ENCODE measurements at places on chromosomes 6 and 20. TPM values are rescaled to one million over a fixed set of nuclear protein-coding genes. Genes with fewer than 3 reads are reported as not detected.

Gene PLCB4
- 3.8 TPM for polyA plus RNA-seq

Gene WFDC2
- 13.6 TPM for polyA plus RNA-seq

Gene BTN1A1
- polyA plus RNA-seq, result not detected

Gene WFDC10B
- polyA plus RNA-seq, result not detected

Gene DEFB132
- polyA plus RNA-seq, result not detected

DNA sequence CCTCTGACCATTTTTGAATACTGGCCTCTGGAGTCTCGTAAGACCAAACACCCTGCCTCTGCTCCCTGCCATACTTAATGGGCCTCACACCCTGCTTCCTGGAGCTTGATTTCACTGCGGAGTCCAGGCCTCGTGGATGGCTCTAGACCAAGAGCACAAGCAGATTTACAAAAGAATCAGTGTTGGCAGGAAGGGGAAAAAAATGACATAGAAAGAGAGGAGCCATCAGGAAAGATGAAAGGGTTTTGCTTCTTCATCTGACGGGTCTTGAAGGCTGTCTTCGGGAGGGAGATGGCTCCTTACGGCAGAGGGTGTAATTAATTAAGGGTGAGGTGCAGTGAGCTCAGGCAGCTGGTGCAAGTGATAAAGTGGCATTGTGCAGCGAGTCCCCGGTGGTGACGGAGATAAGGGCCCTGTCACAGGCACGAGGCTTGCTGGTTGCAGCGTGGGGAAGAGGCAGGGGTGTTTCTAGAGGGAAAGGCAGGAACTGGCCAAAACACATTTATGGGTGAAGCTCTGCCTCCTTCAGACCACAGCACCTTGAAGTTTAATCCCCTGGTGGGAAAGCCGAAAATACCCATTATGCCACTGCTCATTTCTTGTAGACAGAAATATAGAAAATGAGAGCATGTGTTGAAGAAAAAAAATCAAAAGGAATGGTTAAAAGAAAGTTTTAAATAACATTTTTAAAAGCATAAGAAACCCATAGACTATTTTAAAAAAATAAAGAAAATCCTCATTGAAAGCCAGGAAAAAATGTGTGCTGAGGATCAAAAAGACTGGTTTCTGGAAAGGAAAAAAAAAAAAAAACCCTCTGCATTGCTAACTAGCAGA is 128.6 kb upstream of the LRFN2 start:
- no peak for DNase-seq

DNA sequence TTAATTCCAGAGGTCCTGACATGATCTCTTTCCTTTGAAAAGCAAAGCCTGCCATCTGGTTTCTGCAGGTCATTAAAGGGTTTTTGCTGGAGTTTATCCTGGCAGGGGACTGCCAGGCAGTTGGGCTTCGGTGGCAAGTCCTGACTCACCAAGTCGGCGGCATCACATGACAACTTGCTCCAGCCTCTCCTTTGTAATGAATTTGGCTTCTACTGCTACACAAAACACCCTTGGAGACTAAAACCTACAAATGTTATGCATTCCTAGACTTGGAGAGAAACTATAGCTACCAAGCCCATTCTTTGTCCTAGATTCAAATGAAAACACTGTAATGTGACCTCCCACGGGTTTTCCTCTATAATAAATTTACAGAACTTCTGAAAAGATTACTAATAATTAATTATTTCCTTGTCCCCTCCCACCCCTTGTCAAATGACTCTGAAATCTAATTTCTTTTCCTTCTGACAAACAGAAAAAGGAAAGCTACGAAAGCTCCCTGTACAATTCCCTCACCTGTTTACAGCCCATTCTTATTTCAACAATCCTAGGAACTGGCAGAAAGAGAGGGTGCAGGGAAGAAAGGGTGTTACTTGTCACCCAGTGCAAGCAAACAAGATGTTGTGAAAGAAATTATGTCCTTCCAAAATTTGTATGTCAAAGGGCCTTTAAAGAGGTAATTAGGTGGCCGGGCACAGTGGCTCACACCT is 62.9 kb downstream of the QRSL1 start:
- peak; percentile 70 for DNase-seq

DNA sequence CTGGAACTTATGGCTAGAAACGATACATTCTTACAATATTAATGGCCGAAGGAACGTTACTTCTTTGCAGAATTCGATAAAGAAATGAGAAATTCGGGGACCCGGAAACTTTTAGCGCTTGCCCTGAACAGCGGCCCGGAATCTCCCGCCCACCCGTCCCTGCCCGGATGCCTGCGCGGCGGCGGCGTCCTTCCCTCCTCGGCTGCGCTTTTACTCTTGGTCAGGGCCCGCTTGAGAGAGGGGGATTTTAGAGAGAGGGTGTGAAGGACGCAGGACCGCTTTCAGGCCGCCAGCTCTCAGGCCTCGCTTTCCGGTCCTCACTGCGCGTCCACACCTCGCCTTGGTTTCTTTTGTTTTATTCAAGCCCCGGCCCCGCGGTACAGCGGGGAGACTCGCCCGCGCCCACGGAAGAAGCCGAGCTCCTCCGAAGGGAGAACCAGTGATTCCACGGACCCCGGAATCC is 243.7 kb downstream of the ARID1B start:
- peak; percentile 54 for DNase-seq

DNA sequence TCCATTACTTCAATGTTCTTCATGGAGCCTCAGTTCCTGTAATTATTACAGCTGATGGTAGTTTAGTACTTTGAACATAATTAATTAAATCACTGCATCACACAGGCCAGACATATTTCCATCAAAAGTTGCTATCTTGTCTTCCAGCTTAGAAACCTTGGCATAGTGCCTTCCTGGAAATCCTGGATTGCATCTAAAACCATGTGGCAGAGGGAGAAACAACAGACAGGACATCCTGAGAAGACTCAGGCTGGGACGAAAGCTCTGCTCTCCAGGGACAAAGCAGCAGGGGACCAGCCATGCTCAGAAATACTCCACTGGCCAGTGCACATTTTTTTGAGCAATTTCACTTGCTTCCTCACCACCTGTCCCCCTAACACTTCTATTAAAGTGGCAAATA is 55.3 kb downstream of the TBX18 start:
- no peak for DNase-seq

GRCh38 chr6:26123947-26124780 is 36.9 kb downstream of the HFE start:
- peak; percentile 99 for DNase-seq

DNA sequence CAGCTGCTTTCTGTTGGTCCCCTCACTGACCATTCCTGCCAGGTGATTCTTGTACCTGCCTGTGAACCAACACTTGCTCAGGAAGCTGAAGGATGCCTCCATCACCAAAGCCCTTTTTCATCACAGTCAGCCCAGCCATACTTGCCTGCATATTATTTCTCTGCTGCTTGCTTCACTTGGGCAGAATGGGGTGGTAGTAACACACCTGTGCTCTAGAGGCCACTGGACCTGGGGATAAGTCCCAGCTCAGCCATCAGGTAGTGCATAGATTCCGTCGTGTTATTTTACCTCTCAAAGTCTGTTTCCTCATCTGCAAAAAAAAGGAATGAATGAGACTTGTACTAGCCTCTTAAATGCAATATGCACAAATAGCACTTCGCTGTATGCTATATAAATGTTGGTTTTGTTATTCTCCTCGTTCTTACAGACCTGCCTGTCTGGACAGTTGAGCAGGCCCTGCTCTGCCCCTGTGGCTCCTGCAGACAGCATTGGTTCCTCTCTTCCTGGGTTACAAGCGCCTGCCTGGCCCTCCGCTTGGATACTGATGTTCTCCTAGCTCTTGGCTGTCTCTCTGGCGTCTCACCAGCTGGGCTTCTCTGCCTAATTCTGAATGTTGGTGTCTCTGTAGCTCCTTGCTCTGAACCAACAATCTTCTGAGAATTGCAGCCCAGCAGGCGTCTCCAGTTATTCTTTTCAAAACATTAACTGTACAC is 151.8 kb downstream of the UNC5CL start:
- no peak for DNase-seq

- DNase-seq, result no peak
Measured at GRCh38 chr6:72783035-72783434, 161.2 kb downstream of the KCNQ5 start.

DNA sequence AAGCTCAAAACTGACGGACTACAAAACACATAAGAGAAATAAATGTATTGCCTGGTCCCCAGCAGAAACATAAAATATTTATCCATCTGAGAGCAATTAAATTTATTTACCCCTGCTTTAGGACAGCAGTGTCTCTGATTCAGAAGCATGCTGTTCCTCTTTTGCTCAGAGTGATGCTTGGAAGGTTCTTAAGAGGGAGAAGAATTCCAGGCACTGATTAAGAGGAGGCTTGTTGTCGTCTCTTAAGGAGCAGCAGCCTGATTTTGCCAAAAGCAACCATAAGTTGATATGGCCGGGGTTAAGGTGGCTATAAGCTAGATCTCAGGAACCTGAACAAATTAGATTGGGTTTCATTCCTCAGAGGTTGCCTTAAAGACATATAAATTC is 25.8 kb downstream of the CAP2 start:
- no peak for DNase-seq

GRCh38 chr6:35064290-35064689 is 76.8 kb downstream of the TCP11 start:
- DNase-seq, result no peak

GRCh38 chr20:50523552-50524167 is 13.5 kb downstream of the PTPN1 start:
- DNase-seq, result no peak

DNA sequence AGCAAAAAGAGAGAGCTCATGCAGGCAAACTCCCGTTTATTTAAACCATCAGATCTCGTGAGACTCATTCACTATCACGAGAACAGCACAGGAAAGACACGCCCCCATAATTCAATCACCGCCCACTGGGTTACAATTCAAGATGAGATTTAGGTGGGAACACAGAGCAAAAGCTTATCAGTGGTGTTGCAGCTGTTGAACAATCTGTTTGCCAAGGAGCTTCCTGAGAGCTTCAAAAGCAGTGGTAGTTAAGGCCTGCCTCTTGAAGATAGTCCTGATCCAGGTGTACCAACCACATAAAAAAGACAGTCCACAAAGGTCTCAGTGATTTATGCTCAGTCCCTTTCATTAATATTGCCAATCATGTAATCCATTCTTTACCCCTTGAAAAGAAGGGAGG is 269.4 kb upstream of the IRAK1BP1 start:
- DNase-seq, result no peak

DNA sequence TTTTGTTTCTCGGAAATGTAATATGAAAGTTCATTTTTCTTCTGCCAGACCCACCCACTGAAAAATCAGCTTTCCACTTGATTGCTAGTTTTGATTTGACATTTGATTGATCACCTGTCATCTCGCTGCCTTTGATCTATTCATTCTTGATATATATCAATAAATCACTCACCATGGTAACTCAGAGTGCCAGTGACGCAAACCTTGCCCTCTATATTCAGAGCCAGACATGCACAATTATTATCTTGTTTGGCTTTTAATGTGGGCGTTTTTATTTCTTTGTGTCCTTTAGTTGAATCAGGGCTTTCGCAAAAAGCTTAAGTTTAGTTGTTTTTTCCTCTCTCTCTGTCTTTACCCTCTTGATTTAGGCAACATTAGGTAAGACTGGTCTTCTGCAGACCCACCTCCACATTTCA is 2.0 kb downstream of the TSHZ2 start:
- peak; percentile 54 for DNase-seq

GRCh38 chr20:41172296-41173140 is 35.2 kb downstream of the PLCG1 start:
- DNase-seq, result no peak

DNA sequence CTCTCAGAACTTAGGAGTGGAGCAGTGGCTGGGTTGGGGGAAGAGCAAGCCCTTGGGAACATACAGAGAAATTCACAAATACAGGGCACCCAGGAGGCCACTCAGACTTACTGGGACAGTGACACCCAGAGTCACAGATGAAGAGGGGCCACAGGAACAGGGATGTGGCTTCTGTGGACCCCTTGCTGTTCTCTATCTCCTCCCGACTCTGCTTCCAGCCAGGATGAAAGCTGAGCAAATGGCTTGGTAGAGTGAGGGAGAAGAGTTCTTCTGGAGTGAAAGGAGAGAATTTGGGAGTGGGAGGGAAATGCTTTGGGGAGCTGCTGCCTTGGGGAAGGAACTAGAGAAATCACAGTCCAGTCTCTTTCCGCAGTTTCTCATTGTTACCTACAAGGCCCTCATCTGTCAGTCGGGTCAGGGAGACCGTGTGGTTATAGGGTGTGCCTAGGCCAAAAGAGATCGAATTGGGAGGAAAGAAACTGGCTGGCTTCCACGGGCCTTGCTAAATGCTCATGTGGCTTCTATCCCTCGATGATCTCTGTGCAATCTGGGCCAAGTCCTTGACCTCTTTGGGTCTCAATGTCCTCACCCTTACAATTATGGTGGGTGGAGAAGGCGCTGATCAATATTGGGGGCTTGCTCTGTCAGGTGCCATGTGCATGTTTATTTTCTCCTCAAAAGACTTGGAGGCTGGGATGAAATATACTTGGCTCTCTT is 17.0 kb downstream of the FOXP4 start:
- no peak for DNase-seq

Data from mammary epithelial cell (primary cell).